ENCODE measurements at places on chromosomes 1 and 21. TPM values are rescaled to one million over a fixed set of nuclear protein-coding genes. Genes with fewer than 3 reads are reported as not detected.
A peak's percentile ranks its signal among the peaks of the same experiment; 100 is the strongest.

The CFAP74 gene
- not detected for total RNA-seq

- DNase-seq, result no peak
Observed at GRCh38 chr1:172229942-172230341, 190.5 kb upstream of the C1orf105 start.

The CASQ2 gene
- total RNA-seq, result not detected

DNA sequence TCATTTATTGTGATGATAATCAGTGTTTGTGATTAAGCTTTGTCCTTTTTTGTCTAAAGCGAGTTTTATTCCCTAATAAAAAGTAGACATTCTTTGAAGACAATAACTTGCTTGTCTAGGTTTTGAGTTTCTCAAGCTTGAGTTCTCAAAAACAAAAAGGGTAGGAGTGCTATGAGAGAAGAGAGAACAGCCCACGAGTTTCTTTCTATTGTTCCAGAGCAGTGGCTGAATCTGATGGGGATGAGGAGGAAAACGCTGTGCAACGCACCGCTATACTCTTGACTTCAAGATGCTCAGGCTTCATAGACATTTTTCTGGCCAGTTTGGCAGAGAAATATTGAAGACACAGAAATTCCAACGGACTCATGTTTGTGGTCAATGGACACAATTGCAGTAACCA, 669.8 kb upstream of the B3GALT2 start:
- no peak for DNase-seq

GRCh38 chr1:229158341-229158921, 112.5 kb upstream of the RAB4A start:
- no peak for DNase-seq

- DNase-seq, result no peak
Observed at GRCh38 chr21:26965907-26966581, 844 bp downstream of the ADAMTS5 start.

The NT5C1A gene
- total RNA-seq, result not detected

- DNase-seq, result no peak
Observed at GRCh38 chr1:85830837-85831236, 122.6 kb upstream of the ZNHIT6 start.

The RCAN3 gene
- total RNA-seq, result 23.9 TPM

The VHLL gene
- total RNA-seq, result not detected

- DNase-seq, result no peak
Observed at GRCh38 chr1:89780721-89781120, 40.1 kb upstream of the LRRC8D start.

DNA sequence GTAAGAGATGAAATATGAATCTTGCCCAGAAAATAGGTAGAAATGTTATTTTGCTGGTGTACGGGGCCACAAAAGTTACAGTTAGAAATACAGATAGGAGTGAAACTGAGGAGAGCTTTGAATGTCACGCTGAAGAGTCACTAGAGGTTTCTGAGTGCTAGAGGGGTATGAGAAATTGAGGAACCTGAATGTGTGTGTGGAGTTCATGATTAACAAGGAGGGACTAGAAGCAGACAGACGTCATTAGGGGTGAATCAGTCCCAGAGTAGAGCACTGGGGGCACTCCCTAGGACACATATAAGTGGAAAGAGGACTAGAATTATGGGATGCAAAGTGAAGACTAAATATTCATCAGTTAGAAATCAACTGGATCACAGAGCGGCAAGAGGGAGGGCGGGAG, 188.9 kb upstream of the MAP1LC3C start:
- DNase-seq, result no peak

GRCh38 chr1:44263568-44264450, 50.5 kb downstream of the DMAP1 start:
- no peak for DNase-seq

The CSF1 gene
- 77.6 TPM for total RNA-seq

The OR13G1 gene
- not detected for total RNA-seq

GRCh38 chr21:42414928-42415769, 11.4 kb downstream of the UBASH3A start:
- peak; percentile 96 for DNase-seq

- peak; percentile 57 for DNase-seq
Observed at GRCh38 chr1:76053021-76053420, 21.5 kb upstream of the ST6GALNAC3 start.

The GNG12 gene
- total RNA-seq, result not detected

DNA sequence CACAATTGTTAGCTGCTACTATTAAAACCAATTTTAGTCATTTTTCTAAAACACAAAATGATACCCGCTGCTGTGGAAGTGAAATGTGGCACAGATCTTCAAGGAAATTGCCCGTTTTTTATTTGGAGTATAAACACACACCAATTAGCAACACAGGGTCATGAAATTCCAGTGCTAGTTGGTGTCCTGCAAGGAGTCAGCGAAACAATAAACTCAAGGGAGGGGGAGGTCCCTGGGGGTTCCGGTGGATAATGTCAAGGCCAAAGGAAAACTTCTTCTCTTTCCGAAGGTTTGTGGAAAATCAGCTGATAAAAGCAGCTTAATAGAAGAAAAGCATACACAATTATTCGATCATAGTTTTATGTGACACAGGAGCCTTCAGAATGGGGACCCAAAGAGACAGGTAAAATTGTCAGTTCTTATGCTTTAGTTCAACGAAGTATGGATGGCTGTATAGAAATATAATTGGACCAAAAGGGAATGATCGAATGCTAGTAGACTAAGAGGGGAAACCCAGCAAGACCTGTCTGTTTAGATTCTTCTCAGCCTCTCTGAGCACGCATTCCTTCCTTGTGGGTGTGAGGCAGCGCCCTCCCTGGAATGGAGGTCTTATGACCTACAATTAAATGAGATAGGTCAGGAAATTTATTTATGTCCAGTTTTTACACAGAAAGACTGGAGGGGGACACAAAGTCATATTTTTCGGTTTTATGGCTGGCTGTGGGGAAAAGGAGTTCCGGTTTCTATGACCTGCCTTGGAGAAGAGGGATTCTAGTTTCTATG, 65.9 kb downstream of the KCNK1 start:
- DNase-seq, result no peak

DNA sequence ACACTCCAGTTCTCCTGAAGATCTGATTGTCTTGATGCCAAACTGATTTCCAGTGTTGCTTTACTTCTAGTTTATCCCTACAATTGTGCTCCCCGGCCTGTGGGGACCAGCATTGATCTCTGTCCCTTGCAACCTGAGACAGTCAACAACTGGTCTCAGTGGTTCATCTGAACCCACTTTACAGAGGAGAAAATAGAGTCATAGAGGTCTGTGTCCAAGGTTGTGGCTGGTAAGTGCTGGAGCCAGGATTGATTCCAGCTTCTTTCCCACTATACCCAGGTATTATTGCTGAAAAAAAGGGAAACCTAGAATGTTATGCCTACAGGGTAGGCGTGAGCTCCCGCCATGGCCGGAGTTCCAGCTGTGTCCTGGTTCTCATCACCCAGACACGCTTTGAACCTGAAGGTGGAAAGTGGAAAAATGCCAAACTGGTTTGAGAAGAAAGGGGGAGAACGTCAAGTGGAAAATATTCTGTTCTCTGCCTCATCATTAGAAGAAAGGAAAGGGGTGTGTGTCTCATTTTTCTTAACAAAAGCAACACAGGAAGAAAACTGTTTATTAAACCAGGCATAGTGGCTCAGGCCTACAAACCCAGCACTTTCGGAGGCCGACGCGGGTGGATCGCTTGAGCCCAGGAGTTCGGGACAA, 60.7 kb upstream of the ITPKB start:
- no peak for DNase-seq

The GFI1 gene
- 101 TPM for total RNA-seq

DNA sequence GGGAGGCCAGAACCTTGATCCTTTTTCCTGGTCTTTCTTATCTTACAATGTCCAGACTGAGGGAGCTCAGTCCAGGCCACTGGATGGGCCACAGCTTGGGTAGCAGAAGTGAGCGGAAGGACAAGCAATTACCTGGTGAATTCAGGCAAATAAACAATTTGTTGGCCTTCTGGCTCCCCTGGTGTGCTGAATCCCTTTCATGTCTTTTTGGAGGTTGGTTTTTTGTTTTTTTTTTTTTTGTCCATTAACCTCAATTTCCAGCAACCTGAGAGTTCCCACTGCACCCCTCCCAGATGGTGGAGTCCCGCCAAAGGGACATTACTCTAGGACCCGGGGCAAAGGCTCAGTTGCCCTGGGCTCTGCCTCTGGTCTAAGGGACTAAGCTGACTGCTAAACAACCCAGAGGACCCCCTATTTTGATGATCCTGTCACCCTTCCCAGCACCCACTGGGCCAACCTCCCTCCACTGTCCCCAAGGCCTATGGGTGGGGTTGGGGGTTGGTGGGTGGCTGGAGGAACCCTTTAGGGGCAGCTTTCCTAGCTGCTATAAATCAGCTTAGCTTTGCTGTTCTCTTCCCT, 85.5 kb downstream of the KCND3 start:
- DNase-seq, result no peak

DNA sequence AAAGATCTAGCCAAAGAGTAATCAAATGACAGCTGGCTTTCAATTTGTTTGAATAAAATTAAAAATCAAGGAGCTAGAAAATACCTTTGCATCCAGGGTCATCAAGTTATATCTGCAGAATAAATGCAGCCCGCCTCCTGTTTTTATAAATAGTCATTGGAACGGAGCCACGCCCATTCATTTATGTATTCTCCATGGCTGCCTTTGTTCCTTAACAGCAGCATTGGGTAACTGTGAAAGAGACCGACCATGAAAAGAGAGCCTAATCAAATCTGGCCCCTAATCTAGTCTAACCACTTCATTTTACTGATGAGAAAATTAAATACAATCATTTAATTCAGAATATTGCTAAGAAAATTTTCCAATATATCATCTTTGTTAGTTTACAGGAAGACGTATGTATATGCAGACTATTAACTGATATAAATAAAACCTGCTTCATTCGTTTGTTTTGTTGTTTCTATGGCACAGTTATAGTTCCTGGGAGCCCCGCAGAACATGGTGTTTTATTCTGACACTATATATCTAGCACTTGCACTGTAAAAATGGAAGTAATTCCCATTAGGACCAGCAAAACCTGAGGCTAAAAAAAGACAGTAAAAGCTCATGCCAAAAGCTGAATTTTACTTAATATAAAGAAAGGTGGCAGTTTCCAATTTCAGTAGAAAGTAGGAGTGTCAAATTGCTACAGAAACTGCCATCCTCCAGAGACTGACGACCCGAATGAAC, 111.8 kb upstream of the PALMD start:
- no peak for DNase-seq

DNA sequence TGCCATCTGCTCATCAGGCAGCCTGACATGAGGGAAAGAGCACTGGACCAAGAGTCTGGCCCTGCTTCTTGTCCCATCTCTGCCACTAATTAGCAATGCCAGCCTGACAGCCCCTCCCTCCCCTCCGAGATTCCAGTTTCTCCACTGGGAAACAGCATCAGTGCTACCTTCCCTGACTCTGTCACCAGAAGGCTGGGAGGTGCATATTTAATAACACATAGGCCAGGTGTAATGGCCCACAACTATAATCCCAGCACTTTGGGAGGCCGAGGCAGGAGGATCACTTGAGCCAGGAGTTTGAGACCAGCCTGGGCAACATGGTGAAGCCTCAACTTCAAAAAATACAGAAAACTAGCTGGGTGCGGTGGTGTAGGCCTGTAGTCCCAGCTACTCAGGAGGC, 41.2 kb upstream of the ZBTB40 start:
- no peak for DNase-seq

DNA sequence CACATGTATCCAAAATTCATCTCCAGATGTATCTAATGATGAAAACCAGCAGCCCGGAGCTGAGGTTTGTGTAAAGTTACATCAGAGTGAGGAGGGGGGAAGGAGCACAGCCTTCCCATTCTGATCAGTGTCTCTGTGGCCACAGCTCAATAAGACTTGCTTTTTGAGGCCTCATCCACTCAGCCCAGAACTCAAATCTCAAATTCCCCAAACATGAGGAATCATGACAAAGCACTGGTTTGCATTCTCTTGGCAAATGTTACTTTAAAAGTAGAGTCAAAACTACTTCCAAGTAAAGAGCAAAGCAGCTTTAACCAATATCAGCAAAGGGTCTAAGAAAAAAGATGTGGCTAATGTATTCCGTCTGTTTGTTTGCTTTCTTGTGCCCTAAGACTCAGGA, 30.9 kb downstream of the CCN1 start:
- no peak for DNase-seq

GRCh38 chr1:62724430-62724829, 36.2 kb upstream of the DOCK7 start:
- no peak for DNase-seq

DNA sequence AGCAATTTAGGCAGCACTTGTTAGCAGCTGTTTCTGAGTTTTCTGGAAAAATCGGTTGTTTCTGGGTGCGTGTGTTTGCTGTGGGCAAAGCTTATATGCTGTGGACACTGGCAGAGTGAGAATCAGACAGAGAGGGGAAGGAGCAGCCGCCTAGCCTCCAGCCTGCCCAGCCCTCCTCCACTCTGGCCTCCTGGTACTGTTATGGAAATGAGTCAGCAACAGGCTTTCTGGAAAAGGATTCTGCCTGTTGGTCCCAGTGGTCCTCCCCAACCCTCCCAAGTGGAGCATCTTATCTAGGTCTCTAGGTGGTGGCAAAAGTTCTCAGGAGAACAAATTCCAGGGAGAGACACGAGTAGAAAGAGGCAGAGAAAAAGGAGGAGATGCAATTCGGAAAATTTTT, 42.2 kb upstream of the GOLT1A start:
- DNase-seq, result no peak

DNA sequence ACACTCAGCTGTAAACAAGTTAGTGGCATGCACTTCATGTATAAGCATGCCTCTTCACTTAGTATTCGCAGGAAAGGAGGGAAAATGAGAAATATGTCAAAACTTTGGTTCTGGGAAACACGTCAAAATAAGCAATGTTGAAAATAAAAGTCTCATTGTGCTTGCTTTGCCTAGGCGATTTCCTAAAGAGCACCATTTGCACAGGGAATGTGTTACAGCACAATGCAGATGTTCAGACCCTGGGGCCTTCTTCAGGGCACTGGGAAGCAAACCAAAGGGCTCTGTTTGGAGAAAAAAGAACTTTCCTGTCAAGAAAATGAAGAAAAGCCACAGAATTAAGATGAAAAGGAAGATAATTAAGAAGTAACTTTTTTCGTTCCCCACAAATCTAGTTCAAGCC, 98.6 kb upstream of the PLD5 start:
- DNase-seq, result no peak

The NMNAT2 gene
- not detected for total RNA-seq
